ENCODE measurements at places on chromosomes 2 and 18. TPM values are rescaled to one million over a fixed set of nuclear protein-coding genes. Genes with fewer than 3 reads are reported as not detected.

The FOXD4L1 gene
- total RNA-seq, result not detected

The LOXHD1 gene
- 0.59 TPM for total RNA-seq

DNA sequence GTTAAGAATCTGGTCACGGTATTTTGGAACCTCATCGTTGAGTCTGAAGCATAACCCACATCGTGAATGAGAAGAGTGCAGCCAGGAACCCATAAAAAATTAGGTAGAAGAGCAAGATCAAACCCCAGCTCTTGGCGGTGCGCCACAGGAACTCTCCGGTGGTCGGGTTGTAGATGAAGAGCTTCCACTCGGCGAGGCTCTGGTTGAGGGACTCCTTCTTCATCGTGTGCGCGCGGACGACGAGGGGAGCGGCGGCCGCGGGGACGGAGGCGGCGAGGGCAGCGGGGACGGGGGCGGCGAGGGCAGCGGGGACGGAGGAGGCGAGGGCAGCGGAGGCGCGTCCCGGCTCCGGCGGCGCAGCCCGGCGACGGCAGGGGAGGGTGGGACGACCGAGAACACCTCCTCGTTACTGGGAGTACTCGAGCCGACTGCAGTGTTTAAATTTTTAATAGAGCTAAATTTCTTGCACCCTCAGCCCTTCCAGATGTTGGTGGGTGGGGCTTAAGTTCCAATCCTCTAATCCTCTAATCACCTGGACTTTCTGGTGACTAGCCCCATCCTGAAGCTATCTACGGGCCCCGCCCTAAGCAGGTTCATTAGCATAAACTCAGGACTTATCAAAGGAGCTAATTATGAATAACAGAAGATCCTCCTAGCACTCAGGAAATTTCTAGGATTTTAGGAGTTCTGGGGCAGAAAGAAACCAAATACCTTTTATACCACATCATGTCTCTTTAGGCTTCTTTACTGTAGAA is 20.4 kb upstream of the PAPOLG start:
- no peak for DNase-seq

DNA sequence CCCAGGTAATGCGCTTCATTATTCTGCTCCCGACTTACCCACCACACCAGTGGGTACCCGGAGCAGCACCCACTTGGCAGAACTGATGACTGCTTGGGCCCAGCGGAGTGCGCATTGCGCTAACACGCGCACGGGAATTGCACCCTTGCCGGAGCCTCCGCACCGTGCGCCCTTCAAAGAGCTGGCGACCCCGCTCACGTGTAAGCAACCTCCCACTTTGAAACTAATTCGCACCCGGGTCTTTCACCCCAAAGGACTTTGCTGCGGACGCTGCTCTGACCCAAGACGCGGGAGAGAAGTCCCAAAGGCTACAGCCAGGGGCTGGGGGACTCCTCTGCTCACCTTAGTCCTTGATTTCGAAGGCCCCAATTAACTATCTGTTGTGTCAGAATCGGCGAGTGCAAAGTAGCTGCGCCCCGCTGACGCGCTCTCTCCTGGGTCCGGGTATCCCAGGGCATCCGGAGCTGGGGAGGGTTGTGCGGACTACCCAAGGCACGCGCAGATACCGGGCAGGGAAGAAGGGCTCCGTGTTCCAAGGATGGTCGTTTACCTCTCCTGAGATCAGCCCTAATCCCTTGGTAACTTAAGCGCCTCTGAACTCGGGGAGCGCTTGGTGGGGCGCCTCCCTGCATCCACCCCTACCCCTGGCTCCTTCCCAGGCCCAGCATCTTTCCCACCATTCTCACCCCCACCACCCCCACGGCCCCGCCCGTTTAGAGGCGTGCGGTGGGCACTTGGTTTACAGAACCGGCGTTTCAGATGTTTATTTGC is 13.1 kb upstream of the SATB2 start:
- no peak for DNase-seq

DNA sequence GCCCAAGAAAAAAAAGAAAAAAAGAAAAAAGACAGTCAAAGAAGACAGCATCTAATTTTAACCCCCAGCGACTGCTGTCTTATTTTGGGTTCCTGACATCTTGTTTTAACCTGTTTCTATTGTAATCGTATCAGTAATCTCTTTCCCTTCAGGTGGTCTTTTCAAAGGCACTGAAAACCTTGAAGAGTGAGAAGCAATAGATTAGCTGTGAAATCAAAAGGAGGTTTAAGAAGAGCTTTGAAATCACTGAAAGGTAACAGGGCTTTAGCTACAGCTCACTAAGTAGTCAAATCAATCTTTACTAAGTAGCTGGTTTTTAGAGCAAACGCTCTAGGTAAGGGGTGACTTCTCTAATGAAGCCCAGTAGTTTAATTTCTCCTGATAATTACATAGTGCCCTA is 5.4 kb upstream of the TANC1 start:
- no peak for DNase-seq

The AOX1 gene
- total RNA-seq, result 27.0 TPM

The IL36G gene
- not detected for total RNA-seq

The PSMA8 gene
- not detected for total RNA-seq

DNA sequence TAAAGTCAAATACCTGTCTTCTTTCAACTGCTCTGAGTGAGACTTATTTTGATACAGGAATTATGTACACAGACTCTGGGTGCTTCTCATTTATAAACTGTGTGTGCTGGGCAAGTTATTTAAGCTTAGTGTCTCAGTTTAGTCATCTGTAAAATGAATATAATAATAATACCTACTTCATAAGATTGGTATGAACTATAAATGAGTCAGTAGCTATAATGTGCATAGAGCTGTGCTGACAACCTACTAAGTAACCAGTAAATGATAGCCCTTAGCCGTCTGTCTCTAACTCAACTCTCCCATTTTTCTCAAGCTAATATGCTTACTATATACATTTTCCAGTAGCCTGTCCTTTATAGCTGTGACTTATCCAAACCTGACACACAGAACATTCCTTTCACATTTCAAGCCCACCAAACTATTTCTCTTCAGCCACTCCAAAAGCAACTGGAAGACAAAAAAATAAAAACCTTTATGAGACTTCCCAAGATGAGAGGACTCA is 319.8 kb downstream of the ETAA1 start:
- DNase-seq, result no peak

The SP110 gene
- total RNA-seq, result 11.0 TPM

- DNase-seq, result no peak
Measured at GRCh38 chr2:14773696-14774095, 141.2 kb downstream of the LRATD1 start.

DNA sequence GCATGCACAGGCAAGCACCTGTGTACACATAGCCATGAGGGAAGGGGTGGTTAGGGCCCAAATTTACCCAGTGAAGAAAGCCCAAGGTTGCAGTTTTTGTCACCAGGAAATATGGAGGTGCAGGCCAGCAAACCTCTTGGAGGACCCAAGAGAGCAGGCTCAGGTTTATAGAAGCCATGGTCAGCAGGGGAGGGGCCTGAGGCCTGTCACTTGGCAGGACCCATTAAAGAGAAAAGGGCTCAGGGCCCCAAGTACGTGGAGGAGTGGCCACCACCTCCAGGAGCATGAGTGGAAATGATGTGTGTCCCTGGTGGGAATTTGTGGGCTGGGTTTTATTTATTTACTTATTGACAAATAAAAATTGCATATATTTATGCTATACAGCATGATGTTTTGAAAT is 192.9 kb downstream of the HAUS1 start:
- no peak for DNase-seq

GRCh38 chr2:233433029-233433428 is 78.7 kb downstream of the DGKD start:
- no peak for DNase-seq

- peak; percentile 40 for DNase-seq
Measured at GRCh38 chr18:50507120-50507590, 52.7 kb upstream of the MAPK4 start.

- DNase-seq, result no peak
Measured at GRCh38 chr2:167122389-167122788, 234.1 kb downstream of the XIRP2 start.

- DNase-seq, result no peak
Measured at GRCh38 chr2:225842939-225843338, 443.4 kb downstream of the NYAP2 start.

The RAX gene
- total RNA-seq, result not detected

The NEURL3 gene
- 0.31 TPM for total RNA-seq

- no peak for DNase-seq
Measured at GRCh38 chr2:233303252-233303651, 4.4 kb upstream of the SAG start.

The RASGRP3 gene
- 39.9 TPM for total RNA-seq

DNA sequence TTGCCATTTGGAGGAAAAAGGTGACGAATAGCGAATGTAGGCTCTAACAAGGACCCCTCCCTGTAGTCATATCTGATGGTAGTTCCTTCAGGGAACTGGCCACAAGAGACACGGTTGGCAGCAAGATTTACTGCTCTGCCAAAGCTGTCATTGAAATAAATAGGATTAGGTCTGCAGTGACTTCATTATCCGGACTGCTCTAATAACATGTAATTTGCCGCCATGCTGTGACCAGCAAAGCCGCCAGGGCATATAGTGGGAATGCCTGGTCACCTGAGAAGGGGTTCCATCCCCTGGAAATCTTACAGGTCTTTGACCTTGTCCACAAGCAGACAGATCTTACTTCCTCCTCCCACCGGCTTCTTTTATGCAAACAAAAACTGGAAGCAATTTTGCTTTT is 59.4 kb upstream of the LAPTM4A start:
- no peak for DNase-seq

DNA sequence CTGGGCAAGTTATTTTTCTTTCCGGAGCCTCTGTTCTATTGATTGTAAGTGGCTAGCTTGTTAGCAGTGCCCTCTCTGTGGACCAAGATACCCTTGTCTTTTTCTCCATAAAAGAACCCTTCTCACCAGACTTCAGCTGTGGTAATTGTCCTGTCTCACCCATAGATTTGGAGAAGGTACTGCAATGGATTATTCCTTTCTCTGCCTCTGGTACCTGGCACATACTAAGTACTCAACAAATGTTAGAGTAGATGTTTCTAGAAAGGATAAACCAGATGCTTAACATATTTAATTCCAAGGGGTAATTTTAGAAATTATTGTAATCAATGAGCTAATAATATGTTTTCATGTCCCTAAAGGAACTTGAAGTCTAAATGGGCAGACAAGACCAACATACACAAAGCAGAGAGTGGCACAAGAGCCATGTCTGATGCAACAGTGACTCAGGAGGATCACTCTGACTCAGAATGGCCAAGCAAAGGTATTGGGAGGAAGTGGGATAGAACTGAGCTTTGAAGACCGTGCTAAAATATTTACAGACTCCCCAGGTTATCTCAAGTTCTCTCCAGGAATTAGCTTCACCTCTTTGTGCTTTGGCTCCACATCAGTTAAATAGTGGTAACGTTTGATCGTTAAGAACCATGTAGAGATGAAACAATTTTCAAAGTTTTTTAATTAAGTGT is 129.7 kb upstream of the OSR1 start:
- no peak for DNase-seq

DNA sequence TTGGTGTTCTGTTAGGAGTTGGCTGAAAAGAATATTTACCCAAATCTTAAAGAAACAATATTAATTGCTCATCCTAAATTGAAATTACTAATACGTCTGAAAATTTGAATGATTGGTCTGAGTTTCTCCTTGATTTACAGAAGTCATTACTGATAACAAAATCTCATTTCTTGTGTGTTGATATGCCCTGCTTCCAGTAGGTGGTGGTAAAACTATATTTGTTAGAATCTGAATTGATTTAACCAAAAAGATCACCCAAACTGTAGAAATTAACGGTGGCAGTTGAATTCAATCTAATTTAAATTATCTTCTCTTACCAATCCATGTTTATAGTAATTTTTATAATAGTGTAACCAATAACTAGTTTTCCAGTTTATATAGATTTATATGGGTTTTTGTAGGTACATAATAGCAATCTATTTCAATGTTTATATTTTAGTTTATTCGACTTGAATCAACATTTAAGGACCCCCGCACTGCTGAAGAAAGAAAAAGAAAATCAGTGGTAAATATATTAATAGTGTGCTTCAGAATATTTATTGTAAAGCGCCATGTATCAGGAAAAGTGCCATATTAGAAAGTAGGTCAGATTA is 38.3 kb downstream of the PAPOLG start:
- no peak for DNase-seq

The SLC4A5 gene
- total RNA-seq, result 1.2 TPM

- DNase-seq, result no peak
Measured at GRCh38 chr2:104812286-104812685, 41.6 kb upstream of the POU3F3 start.

The RIOK3 gene
- 49.1 TPM for total RNA-seq

DNA sequence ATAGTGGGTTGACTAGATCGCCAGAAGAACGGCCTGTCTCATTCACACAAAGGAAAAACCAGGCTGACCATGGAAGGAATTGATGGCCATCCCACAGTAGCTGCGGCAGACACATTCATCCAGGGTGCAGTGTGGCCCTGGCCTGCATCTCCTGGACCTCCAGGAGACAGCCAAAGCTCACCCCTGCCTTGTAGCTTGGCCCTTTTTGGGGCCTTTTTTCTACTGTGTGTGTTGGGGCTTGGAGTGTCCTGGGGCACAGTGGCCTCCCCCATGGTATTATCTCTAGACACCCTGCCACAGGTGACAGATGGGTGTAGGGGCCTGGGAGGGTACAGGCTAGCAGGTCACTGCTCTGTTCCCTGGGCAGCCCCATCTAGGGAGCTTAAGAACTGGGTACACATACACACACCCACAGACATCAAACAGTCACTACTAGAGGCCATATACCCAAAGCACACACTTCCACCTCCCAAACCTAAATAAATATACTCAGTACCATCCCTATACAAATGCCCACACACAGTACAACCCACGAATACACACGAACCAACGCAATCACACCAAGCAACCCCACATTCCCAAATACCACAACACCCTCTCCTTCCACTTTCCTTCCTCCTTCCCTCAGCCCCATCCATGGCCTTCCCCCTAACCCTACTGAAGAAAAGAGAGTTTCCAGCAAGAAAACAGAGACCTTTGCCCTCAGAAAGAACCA is 8.6 kb downstream of the EN1 start:
- DNase-seq, result no peak

DNA sequence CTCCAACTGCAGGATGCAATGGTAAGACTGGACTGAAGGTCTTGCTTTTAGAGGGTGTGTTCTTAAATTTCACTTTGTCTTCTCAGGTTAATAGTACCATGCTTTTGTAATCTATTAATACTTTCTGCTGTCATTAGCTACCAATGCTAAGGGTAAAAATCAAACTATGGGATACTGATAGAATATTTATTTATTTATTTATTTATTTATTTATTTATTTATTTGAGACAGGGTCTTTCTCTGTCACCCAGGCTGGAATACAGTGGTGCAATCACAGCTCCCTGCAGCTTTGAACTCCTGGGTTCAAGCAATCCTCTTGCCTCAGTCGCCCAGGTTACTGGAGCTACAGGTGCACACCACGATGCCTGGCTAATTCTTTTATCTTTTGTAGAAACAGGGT is 152.1 kb downstream of the SPP2 start:
- no peak for DNase-seq

The SEPTIN2 gene
- total RNA-seq, result 328 TPM

DNA sequence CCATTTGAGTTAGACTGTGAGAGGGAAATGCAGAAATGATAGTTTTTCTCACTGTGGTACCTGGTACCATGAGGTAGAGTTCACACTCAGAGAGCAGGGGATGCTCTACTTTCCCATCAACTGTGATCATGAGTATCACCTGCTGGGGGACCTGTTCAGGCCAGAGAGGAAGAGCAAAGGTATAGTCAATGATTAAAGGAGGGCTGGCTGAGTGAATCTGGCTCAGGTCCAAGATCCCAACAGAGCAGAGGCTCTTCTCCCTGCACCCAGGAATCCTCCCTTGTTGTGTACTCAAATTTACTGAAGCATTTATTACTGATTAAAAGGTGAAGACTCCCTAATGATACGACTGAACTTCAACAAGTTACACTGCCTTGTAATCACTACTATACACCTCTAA is 104.6 kb upstream of the CHRNA1 start:
- no peak for DNase-seq

Data from left cardiac atrium (tissue), 4 donors.